GM23248 (cell line): ENCODE measurements at places on chromosomes 16 and 17.

- H3K27me3 ChIP-seq = no peaks in the 10 kb centered on the region
- no peak overlapping the region for H3K4me3 ChIP-seq
- H3K4me1 ChIP-seq = no peaks in the 10 kb centered on the region
- no peak overlapping the region for H3K27ac ChIP-seq
Measured at GRCh38 chr17:4100883-4101756, 41.7 kb downstream of the ZZEF1 start.

- H3K27ac ChIP-seq = no peak overlapping the region
- H3K4me3 ChIP-seq = no peak overlapping the region
- H3K4me1 ChIP-seq = 0 out of 2 replicates have a peak, but pooled peaks cover under 1% of the 10 kb centered on the region
- no peak for DNase-seq
- no peaks in the 10 kb centered on the region for H3K36me3 ChIP-seq
- no peaks in the 10 kb centered on the region for H3K27me3 ChIP-seq
Measured at GRCh38 chr16:12545297-12545610, 258.4 kb downstream of the CPPED1 start.

DNA sequence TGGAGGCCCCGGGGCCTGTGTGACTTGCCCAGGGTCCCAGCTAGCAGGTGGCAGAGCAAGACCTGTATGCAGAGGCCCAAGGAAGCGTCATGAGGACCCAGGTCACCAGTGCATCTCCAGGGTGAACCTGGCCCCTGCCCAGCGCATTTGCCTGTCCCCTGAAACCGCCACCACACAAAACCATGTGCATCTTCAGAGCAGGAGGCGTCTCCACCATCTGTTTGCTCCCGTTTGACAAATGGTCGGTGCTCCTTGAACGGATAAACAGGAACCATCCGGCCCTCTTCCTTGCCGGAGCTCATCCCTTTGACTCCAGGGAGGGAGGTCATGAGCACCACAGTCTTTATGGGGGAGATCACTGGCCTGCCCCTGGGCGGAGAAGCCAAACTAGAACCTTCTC, 62.5 kb downstream of the JPH3 start:
- H3K4me3 ChIP-seq = no peak overlapping the region
- H3K36me3 ChIP-seq = no peaks in the 10 kb centered on the region
- peaks cover 33% of the 10 kb centered on the region for H3K27me3 ChIP-seq
- no peak overlapping the region for H3K27ac ChIP-seq
- no peak for DNase-seq

DNA sequence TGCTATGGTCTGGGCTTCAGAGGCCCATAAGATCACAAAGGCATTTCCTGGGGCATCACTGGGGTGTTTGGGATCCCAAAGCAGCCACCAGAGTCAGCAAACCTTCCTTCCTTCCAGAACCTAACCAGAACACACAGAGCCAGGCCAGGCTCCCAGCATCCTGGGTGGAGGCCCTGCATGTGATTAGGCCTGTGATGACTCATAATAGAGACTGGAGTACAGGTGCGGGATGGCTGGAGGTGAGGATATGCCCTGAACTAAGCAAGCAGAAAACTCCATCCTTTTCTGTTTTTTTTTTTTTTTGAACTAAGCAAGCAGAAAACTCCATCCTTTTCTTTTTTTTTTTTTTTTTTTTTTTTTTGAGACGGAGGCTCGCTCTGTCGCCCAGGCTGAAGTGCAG, 17.7 kb upstream of the GFOD2 start:
- no peaks in the 10 kb centered on the region for H3K27me3 ChIP-seq
- H3K27ac ChIP-seq = no peak overlapping the region
- peak; percentile 17 for DNase-seq

DNA sequence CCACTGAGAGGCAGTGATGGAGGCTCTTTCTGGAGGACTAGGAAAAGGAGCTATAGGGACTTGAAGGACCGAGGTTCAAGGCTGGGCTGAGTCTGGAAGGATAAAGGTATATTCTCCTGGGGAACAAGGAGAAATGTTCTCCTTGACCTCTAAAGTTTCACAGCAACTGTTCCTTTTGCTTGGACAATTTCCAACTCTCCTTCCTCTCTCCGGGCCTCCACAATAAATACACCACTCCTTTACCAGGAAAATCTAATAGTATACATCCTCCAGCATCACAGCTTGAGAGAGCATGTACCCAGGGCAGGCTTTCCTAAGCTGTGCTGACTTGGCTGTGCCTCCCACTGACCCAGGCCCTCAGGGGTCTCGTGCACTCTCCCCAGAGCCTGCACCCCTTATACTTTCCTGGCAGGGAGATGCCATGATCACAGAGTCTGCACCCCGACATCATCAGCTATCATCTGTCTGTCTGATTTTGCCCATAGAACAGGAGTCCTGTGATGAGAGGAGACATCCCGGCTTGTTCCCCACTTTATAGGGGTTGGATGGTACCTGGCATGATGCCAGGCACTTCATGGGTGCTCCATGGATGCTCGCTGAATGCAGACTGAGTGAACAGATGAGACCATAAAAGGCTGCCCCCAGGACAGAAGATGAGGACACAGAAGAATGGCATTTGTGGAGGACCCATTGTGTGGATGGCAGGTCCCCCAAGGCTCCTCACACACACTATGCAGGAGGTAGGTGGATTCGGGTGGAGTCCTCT, 582.6 kb upstream of the CDH5 start:
- H3K36me3 ChIP-seq = no peaks in the 10 kb centered on the region
- H3K4me3 ChIP-seq = no peak overlapping the region
- peak; percentile 7 for DNase-seq
- H3K27me3 ChIP-seq = no peaks in the 10 kb centered on the region
- no peak overlapping the region for H3K27ac ChIP-seq
- H3K4me1 ChIP-seq = peaks cover 22% of the 10 kb centered on the region

DNA sequence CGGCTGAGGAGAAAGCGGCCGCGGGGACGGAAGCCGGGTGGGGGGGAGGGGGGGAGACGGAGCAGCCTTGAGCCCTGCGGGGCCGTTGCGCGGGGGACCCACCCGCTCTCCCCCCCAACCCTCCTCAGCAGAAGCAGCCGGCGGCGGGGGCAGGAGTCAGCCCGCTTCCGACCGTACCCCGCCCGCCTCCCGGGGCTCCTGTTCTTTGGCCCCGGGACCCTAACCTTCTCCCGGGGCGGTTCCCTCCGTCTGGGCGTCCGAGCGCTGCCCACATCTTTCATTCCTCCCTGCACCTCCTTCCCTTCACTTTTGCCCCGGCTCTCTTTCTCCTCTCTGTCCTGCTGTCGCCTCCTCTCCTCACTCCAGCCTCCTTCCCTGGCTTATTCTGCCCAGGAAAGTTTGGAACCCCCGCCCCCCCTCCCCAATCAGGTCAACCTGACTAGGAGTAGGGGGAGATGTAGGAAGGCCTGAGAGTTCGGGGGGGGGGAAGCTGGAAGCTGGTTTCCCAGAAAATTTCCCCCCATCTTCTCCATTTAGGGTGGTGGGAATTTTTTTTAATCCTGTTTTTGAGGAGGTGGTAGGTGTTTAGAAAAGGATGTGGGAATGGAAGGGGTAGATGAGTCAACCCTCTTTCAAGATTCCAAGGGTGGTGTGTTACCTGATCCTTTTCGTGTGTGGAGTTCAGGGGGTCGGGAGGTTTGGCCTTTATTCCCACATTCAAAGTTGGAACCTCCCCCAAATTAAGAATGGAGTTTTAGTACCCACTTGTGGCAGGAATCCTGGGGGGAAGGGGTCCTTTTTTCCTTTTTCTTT, 427 bp upstream of the NLK start:
- H3K4me3 ChIP-seq = peak overlapping the region; percentile 69
- H3K4me1 ChIP-seq = peaks cover 40% of the 10 kb centered on the region
- DNase-seq = peak; percentile 22

GRCh38 chr16:4847774-4848587, 700 bp downstream of the UBN1 start:
- no peaks in the 10 kb centered on the region for H3K27me3 ChIP-seq
- H3K36me3 ChIP-seq = peaks cover 18% of the 10 kb centered on the region
- peak; percentile 80 for DNase-seq
- H3K4me3 ChIP-seq = peak overlapping the region; percentile 82

GRCh38 chr17:54967621-54968261, 713 bp downstream of the COX11 start:
- H3K4me1 ChIP-seq = peaks cover 13% of the 10 kb centered on the region
- peak overlapping the region; percentile 96 for H3K4me3 ChIP-seq
- no peaks in the 10 kb centered on the region for H3K27me3 ChIP-seq
- DNase-seq = peak; percentile 66
- H3K36me3 ChIP-seq = peaks cover 19% of the 10 kb centered on the region

- H3K4me1 ChIP-seq = no peaks in the 10 kb centered on the region
- no peak for DNase-seq
- 0 out of 2 replicates have a peak, but pooled peaks cover 5% of the 10 kb centered on the region for H3K27me3 ChIP-seq
- H3K27ac ChIP-seq = no peak overlapping the region
- no peak overlapping the region for H3K4me3 ChIP-seq
Measured at GRCh38 chr17:48219617-48220016, 112.1 kb downstream of the SNX11 start.

- peaks cover 18% of the 10 kb centered on the region for H3K4me1 ChIP-seq
- H3K27me3 ChIP-seq = no peaks in the 10 kb centered on the region
- H3K4me3 ChIP-seq = no peak within 1 kb of the TSS
- no peak within 1 kb of the TSS for H3K27ac ChIP-seq
- DNase-seq = peak; percentile 33
Measured at GRCh38 chr16:82034981-82035612, at the start of gene HSD17B2. Gene HSD17B2 (plus strand): TSS chr16:82035253. CDS start chr16:82035425, 172 bp downstream.

DNA sequence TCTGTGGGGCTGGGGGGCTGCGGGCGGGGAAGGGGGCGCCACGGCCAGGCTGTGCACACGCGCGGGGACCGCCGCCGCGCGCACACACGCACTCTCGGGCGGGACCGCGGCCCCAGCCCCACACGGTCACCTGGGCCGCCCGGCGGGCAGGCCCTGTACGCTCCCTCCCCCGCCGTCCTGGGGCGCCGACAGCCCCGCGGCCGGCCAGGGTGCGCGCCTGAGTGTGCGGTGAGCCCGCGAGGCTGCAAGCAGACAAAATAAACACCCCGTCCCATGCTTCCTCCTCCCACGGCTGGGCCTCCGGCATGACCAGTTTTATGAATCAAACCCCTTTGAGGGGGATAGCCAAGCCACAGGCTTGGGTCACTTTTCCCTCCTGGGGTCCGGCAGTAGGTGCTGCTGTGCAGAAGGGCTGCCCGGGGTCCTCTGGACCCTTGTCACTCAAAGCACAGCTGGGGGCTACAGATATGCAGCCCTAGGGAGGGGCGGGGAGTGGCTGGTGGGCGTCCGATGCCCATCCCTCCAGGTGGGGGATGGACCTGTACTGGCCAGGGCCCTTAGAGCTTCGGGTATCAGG, 441 bp downstream of the VASN start:
- peak overlapping the region; percentile 100 for H3K4me3 ChIP-seq
- no peaks in the 10 kb centered on the region for H3K36me3 ChIP-seq
- H3K4me1 ChIP-seq = peaks cover 48% of the 10 kb centered on the region
- H3K27ac ChIP-seq = peak overlapping the region; percentile 100
- peak; percentile 81 for DNase-seq
- H3K27me3 ChIP-seq = no peaks in the 10 kb centered on the region

- H3K27ac ChIP-seq = no peak overlapping the region
- H3K27me3 ChIP-seq = no peaks in the 10 kb centered on the region
- H3K4me1 ChIP-seq = no peaks in the 10 kb centered on the region
- no peak for DNase-seq
- no peak overlapping the region for H3K4me3 ChIP-seq
Measured at GRCh38 chr17:5138616-5139457, 23.0 kb downstream of the USP6 start.

DNA sequence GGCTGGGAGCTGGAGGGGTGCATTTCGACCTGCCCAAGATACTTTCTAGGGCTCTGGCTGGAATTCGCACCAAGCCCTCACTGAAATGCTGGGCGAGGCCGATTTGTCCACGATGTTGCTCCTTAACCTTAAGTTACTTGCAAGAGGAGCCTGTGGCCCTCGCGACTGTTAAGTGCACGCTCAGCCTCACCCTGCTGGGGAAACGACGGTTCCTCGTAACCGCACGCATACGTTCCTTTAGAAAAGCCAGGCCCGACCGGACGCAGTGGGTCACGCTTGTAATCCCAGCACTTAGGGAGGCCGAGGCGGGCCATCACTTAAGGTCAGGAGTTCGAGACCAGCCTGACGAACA, 607 bp upstream of the NCOR1 start:
- no peaks in the 10 kb centered on the region for H3K27me3 ChIP-seq
- H3K4me1 ChIP-seq = peaks cover 34% of the 10 kb centered on the region
- H3K27ac ChIP-seq = peak overlapping the region; percentile 95
- peak overlapping the region; percentile 84 for H3K4me3 ChIP-seq
- peak; percentile 67 for DNase-seq
- H3K36me3 ChIP-seq = no peaks in the 10 kb centered on the region

DNA sequence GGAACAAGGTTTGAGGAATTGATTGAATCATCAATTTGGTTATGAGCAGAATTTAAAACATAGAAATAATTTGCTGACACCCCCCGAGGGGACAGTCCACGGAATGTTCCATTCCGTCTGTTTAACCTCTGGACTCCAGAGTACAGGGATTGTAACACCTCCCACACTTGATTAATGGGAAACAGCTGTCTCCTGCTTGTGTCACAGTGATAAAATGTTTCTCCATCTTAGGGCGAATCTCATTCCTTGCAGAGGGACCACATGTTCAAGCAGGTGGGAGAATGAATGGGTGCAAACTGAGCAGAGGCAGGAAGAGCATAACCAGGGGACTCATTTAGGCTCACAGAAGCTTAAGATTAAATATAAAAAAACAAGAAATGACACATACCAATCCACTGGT, 249.5 kb upstream of the RBFOX1 start:
- H3K27me3 ChIP-seq = no peaks in the 10 kb centered on the region
- H3K36me3 ChIP-seq = no peaks in the 10 kb centered on the region
- no peak for DNase-seq
- H3K27ac ChIP-seq = no peak overlapping the region
- no peak overlapping the region for H3K4me3 ChIP-seq
- H3K4me1 ChIP-seq = no peaks in the 10 kb centered on the region

- H3K36me3 ChIP-seq = peaks cover 15% of the 10 kb centered on the region; the same call in 1 of the 2 replicates
- no peak overlapping the region for H3K4me3 ChIP-seq
- no peaks in the 10 kb centered on the region for H3K27me3 ChIP-seq
Measured at GRCh38 chr16:48250520-48251278, 3.4 kb upstream of the ABCC11 start.

GRCh38 chr17:39915559-39915958, 2.9 kb downstream of the GSDMB start:
- no peak overlapping the region for H3K27ac ChIP-seq
- no peaks in the 10 kb centered on the region for H3K4me1 ChIP-seq
- no peaks in the 10 kb centered on the region for H3K36me3 ChIP-seq
- DNase-seq = no peak
- H3K27me3 ChIP-seq = no peaks in the 10 kb centered on the region
- H3K4me3 ChIP-seq = no peak overlapping the region
